Left renal cortex interstitium (tissue), 4 donors: ENCODE measurements at places on chromosomes 5 and 9. TPM values are rescaled to one million over a fixed set of nuclear protein-coding genes. Genes with fewer than 3 reads are reported as not detected.

The TLR4 gene
- 6.8 TPM for polyA plus RNA-seq

The GPR150 gene
- polyA plus RNA-seq: not detected

The BRINP1 gene
- 7.5 TPM for polyA plus RNA-seq

The TEX48 gene
- not detected for polyA plus RNA-seq

The EDIL3 gene
- 53.4 TPM for polyA plus RNA-seq

The GPRIN1 gene
- 1.9 TPM for polyA plus RNA-seq

The FSTL4 gene
- 0.99 TPM for polyA plus RNA-seq

The INSL4 gene
- polyA plus RNA-seq: not detected

The HAVCR2 gene
- polyA plus RNA-seq: 7.4 TPM

The GOLM1 gene
- polyA plus RNA-seq: 166 TPM

DNA sequence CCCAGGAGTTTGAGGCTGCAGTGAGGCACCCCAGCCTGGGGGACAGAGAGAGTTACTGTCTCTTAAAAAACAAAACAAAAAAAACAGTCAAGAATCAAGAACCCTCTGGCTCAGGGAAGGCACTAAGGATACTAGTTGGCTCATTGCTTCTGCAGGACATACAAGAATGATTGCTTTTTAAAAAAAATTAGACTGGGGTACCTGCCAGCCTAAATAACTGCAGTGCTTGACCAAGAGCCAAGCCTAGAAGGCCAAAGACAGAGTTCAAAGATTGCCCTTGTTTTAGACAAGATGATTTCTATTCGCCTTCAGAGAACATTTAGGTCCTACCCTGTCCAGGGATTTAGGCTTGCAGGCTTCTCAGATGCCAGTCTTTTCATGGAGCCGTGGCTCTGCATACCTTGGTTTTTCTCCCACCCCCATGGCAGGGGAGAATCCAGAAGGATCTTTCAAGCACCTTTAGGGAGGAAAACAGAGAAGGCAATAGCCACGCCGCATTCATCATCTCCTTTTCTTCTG lies 93.7 kb upstream of the IL6ST start:
- no peak for DNase-seq

- no peak for DNase-seq
These were observed 67.1 kb upstream of the GGTA1 start for GRCh38 chr9:121566481-121567465.

DNA sequence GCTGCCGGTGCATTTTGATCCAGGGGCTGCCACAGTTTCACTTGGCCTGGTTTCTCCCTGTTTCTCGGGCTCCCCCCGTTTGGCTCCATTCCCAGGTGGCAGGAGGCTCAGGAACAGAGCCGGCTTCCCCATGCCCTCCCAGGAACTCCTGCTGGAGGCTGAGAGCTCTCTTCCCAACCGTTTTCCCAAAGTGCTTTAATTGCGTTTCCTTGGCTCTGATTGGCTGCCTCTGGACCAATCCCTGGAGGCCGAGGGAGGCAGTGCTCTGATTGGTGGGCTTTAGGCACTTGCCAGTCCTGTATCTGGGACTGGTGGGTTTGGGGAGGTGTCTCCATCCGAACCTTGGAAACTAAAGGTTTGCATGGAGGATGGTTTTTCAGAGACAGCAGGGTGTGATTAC lies 4.9 kb downstream of the TSPAN17 start:
- DNase-seq: no peak

- no peak for DNase-seq
These were observed 42.5 kb upstream of the GLRX start for GRCh38 chr5:95864944-95865504.

DNA sequence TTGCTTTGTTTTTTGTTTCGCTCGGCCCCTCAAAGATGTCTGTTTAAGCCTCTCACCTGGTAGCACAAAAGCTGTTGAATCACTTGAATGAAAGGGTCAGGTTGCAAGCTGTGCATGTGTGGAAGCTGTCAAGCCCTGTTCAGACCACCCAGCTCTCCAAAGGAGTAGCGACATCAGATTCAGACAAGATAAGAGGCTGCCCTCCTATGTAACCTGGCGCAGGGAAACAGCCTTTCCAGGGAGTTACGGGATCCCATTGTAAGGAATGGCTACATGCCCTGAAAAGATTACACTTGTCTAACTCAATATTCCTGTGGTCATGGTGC lies 2.9 kb downstream of the FREM1 start:
- no peak for DNase-seq

DNA sequence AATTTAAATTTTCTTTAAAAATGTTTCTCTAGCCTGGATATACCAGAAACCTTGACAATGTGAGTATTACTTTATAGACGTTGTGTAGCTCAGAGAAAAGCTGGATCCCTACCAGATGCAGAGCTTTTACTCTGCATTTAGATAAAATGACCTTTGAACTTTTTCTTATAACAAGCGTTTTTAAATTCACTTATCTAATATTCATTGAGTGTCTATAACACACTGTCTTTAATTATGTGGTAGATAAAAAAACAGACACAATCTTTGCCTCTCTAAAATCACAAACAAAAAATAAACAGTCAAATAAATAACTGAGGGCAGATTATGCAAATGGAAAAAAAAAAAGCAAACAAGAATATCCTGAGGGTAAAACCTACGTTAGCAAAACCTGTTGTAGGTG lies 773.6 kb downstream of the CDH12 start:
- no peak for DNase-seq

DNA sequence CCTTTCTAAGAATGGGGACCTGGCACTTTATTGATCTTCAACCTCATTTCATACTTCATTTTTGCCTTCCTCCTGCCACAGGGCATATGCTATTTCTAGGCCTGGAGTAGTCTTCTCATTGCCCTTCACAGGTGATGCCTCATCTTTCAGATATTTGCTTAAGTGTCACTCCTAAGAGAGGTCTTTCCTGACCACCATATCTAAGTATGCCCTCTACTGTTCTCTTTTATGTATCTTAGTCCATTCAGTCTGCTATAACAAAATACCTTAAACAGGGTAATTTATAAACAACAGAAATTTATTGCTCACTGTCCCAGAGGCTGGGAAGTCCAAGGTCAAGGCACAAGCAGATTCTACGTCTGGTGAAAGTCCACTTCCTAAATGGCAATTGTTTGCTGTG lies 99.1 kb downstream of the ADAMTS6 start:
- DNase-seq: no peak

DNA sequence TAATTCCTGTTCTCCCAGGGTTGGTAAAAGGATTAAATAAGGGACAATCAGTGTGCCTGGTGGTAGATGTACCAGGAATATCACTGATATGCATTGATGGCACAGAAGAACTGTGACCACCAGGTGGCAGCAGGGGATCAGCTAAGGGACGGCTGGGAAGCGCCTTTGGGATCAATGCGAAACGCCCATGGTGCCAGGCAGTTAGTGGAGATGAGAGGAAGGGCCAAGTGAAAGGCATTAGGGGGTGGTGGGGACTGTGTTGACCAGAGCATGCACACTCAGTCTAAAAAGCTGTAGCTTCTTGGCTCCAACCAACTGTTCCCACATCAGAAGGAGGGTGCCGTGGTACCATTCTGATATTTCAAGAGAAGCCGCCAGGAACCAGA lies 55.6 kb downstream of the ARHGEF37 start:
- DNase-seq: no peak

DNA sequence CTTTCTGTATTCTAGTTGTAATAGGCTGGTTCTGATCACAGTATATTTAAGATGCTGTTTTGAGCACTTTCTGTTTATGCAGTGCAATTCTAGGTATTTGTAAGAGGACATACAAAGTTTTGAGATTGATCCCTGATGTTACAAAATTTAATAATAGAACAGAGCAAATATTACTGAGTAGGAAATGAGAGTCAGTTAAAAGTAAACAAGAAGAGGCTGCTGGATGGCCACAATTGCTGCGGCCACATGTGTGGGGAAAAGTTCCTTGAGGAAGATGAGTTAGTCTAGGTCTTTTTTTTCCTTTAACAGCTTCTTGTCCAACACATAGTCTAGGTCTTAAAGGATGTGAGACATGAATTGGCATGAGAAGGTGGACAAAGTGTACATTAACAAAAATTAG lies 11.3 kb downstream of the EHMT1 start:
- no peak for DNase-seq

GRCh38 chr9:111099199-111100008 lies 61.1 kb upstream of the LPAR1 start:
- no peak for DNase-seq

- no peak for DNase-seq
These were observed 74.6 kb downstream of the MARCHF11 start for GRCh38 chr5:16104961-16105360.

- no peak for DNase-seq
These were observed 284.4 kb downstream of the PIK3R1 start for GRCh38 chr5:68499987-68500386.

GRCh38 chr5:175692235-175692995 lies 34.5 kb downstream of the HRH2 start:
- no peak for DNase-seq

DNA sequence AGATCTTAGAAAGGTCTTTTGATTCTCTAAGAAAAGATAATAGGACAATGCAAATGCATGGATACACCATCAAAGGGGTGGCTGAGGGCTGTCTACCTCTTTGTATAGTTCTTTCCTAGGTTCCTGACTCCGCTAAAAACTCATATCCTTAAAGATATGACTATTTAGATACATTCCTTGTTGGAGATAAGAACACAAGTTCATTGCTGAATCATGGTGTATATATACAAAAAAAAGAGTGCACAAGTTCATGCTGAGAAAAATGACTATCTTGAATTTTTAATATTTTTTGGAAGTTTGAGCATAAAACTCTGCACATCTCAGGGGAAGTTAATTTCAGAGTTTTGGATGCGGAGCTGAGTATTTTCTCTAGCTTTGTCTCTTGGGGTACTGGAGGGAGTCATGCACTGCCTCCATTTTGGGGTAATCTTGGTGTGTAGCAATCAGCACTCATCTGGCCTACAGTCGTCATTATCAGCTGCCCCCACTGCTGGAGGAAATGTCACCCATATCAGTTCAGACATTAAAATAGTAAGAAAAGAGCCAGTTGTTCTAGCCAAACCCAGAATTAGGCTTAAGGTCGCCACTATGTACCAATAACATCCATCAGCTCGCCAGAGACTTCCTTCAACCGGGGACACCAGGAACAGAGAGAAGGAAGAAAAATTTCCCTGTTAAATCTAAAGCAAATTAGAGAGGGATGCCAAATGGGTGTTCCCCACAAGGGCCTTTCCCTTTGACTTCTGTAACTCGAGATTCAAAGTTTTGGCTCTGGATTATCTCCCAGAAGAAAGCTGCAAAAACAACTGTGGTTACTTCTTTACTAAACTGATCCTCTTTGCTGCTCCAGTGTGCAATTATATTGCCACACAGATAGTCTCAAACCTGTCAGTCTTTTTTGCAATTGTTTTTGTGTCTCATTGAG lies 49.0 kb downstream of the PTTG1 start:
- no peak for DNase-seq

- no peak for DNase-seq
These were observed 9.1 kb downstream of the EGFL7 start for GRCh38 chr9:136671646-136672430.

- DNase-seq: no peak
These were observed 98.2 kb upstream of the PRSS3 start for GRCh38 chr9:33697171-33697570.

- no peak for DNase-seq
These were observed 9.4 kb downstream of the FYB1 start for GRCh38 chr5:39209924-39210323.

GRCh38 chr9:92769990-92770359 lies 5.3 kb upstream of the BICD2 start:
- no peak for DNase-seq

DNA sequence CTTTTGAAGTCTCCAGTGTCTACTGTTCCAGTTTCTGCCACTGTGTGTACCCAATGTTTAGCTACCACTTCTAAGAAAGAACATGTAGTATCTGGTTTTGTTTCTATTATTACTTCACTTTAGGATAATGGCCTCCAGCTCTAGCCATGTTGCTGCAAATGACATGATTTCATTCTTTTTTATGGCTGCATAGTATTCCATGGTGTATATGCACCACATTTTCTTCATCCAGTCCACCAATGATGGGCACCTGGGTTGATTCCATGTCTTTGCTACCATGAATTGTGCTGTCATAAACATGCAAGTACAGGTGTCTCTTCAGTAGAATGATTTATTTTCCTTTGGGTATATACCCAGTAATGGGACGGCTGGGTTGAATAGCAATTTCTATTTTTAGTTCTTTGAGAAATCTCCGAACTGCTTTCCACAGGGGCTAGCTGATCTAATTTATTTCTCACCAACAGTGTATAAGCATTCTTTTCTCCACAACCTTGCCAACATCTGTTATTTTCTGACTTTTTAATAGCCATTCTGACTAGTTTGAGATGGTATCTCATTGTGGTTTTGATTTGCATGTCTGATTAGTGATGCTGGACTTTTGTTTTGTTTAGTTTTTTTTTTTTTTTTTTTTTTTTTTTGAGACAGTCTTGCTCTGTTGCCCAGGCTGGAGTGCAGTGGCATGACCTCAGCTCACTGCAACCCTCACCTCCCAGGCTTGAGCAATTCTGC lies 68.9 kb downstream of the WDR41 start:
- no peak for DNase-seq
